Neural progenitor cell (in vitro differentiated cells): ENCODE measurements at places on chromosomes 6 and 20. TPM values are rescaled to one million over a fixed set of nuclear protein-coding genes. Genes with fewer than 3 reads are reported as not detected.

DNA sequence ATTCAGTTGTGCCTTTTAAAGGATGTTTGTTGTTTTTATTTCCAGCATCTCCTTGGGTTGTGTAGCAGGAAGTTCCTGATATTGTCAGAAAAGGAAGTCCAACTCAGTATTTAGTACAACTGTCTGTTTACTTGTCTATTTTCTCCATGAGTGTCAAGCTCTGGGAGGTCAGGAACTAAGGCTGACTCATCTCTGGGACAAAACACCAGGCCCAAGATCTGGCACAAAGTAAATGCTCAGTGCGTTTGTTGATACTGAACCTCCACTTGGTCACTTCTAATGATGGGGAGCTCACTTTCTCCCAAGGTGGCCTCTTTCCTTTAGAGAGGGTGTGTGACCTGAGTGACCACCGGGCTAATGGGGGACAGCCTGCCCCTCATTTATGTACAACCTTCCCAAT lies 12.6 kb upstream of the PIGU start:
- no peaks in the 10 kb centered on the region for H3K27me3 ChIP-seq
- H3K36me3 ChIP-seq = no peaks in the 10 kb centered on the region
- H3K4me1 ChIP-seq = no peaks in the 10 kb centered on the region
- no peak overlapping the region for H3K4me3 ChIP-seq
- DNase-seq = no peak
- H3K27ac ChIP-seq = no peak overlapping the region

DNA sequence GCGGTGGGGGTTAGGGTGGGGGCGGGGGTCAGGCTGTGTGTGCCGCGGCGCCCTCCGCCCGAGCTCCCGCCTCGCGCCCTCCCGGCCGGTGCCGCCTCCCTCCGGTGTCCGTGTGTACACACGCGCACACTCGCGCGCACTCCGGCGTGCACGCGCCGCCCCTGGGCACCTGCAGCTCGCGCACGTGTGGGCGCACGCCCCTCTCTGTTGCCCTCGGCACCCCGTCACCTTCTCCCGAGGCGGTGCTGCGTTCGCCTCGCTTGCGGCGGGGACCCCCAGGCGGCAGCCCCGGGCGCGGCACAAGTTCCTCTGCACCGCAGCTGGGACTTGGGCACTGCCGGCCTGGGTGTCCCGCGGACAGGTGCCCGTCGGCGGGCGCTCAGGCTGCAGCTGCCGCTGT lies 525 bp downstream of the MACROD2 start:
- H3K27ac ChIP-seq = no peak overlapping the region
- peaks cover 5% of the 10 kb centered on the region for H3K4me1 ChIP-seq
- peak; percentile 74 for DNase-seq
- H3K27me3 ChIP-seq = peaks cover 16% of the 10 kb centered on the region

DNA sequence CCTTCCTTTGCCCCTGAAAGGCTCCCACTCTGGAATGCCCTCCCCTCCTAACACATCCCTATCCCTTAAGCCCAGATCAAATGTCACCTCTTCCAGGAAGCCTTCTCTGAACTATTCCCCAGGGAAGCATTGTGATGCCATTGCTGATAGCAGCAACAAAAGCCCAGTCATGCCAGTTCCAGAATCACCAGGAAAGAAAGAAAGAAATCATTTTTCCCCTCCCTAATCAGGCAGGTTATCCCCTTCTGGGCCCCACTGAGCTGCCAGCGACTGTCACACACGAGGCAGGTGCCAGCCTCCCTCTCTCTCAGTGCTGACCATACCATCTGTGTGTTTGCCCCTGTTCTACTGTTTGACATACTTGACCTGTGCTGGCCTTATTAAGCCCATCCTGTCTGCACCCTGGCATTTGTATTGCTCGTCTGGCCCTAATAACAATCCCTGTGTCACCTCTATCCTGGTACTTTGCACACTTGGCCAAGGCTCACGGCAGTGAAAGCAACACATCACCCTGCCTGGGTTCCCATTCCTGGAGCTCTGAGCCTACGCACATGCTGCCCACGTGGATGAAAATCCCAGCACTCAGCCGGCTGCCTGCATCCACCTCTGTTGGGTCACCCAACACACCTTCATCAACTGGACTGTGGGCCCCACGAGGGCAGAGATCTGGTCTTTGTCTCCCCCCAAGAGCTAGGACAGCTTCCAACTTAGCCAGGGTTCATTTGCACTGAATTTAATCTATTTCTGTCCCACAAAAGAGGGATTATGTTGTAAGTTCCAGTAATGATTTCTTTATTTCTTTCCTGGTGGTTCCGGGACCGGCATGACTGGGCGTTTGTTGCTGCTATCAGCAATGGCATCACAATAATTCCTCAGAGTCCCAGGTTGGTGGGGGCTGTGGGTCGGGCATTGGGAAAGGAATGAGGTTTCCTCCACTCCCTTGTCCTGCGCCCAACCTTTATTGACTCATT lies 5.3 kb upstream of the BPIFB1 start:
- no peak overlapping the region for H3K27ac ChIP-seq
- no peaks in the 10 kb centered on the region for H3K27me3 ChIP-seq

GRCh38 chr6:117837261-117837660 lies 69.8 kb upstream of the SLC35F1 start:
- DNase-seq = peak; percentile 6
- H3K4me3 ChIP-seq = no peak overlapping the region
- no peaks in the 10 kb centered on the region for H3K27me3 ChIP-seq
- no peaks in the 10 kb centered on the region for H3K4me1 ChIP-seq

DNA sequence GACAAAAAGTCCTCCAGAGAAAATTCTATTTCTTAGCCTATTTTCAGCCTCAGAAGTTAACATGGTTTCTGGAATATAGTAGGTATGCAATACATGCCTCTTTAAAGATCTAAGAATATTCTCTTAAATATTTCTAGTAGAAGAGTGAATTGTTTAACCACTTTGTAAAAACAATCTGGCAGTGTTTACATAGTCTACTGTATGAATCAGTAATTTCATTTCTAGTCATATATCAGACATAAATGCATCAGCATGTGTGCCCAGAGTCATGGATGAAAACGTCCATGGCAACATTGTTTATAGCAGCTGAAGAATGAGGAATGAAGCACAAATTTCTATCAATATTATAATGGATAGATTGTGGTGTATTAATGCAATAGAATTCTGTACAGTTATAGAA lies 124.9 kb downstream of the NKAIN2 start:
- H3K4me1 ChIP-seq = no peaks in the 10 kb centered on the region
- peaks cover 10% of the 10 kb centered on the region for H3K27me3 ChIP-seq
- H3K36me3 ChIP-seq = no peaks in the 10 kb centered on the region
- H3K27ac ChIP-seq = no peak overlapping the region
- H3K4me3 ChIP-seq = no peak overlapping the region

- no peak for DNase-seq
- H3K4me1 ChIP-seq = no peaks in the 10 kb centered on the region
- H3K4me3 ChIP-seq = no peak overlapping the region
- H3K27me3 ChIP-seq = no peaks in the 10 kb centered on the region
- no peak overlapping the region for H3K27ac ChIP-seq
Measured at GRCh38 chr6:3468585-3468984, 11.7 kb upstream of the SLC22A23 start.

GRCh38 chr6:153104220-153104619 lies 26.9 kb downstream of the RGS17 start:
- no peak overlapping the region for H3K27ac ChIP-seq
- no peak for DNase-seq
- H3K4me1 ChIP-seq = no peaks in the 10 kb centered on the region
- H3K4me3 ChIP-seq = no peak overlapping the region
- no peaks in the 10 kb centered on the region for H3K36me3 ChIP-seq

- no peaks in the 10 kb centered on the region for H3K27me3 ChIP-seq
- no peak overlapping the region for H3K27ac ChIP-seq
- H3K36me3 ChIP-seq = no peaks in the 10 kb centered on the region
- H3K4me1 ChIP-seq = no peaks in the 10 kb centered on the region
Measured at GRCh38 chr20:32333988-32334885, 23.9 kb upstream of the ASXL1 start.

DNA sequence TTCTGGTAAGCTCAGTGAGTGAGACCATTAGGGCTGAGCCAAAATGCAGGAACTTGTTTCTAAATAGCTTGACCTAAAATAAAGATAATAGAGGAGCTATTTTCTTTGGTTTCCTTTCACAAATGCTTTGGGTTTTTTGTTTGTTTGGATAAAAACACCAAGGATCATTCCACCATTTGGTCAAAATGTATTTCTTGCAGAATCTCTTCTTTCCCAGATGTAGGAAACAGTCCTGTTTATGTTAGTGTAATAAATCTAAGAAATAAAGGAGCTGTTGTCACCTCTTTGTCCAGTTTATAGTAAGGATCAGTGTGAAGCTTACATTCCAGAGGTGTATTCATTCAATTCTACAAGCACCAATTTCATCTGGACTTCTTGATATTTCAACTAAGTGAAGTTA lies 297.8 kb downstream of the GJA1 start:
- no peaks in the 10 kb centered on the region for H3K27me3 ChIP-seq
- no peak for DNase-seq
- H3K4me3 ChIP-seq = no peak overlapping the region
- H3K27ac ChIP-seq = no peak overlapping the region

- H3K27me3 ChIP-seq = peaks cover 3% of the 10 kb centered on the region
- peaks cover 4% of the 10 kb centered on the region for H3K4me1 ChIP-seq
Measured at GRCh38 chr6:51301962-51302361, 483.3 kb downstream of the TFAP2B start.

PPP1R14C gene
- total RNA-seq = 0.06 and 0.26 TPM in 2 replicates

DNA sequence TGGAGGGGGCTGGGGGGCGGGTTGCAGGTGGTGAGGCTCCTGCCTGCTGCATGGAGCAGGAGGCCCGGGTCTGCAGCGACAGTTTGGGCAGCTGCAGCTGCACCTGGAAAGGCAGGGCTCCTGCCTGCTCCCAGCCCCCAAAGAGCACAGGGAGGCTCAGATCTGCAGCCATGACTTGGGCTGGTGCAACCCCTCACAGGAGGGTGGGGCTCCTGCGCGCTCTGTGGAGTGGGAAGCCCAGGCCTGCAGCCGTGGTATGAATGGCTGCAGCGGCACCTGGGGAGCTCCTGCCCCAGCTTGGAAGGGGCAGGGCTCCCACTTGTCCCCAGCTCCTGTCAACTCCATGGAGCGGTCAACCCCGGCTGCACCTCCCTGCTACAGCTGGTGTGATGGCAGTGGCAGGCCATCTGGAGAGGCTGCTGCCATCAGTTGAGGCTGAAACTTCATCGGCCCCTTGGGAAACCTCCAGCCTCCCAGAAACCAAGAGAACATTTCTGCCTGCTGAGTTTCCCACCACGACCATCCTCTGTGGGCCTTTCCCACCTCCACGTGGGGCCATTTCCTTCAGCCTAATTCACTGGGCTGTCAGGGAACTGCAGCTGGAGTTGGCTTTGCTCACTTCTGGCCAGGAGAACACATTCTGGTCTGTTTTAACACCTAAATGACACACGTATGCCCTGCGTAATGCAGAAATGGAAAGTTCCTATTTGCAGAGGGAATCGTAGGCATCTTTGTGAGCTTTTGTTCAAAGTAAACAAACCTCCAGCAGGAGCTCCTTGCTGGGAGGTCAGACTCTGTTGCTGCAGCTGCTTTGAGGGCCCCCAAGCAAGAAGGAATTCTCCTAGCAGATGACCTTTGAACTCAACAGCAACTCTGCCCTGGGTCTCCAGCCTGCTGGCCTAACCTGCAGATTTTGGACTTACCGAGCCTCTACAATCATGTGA lies 429.0 kb downstream of the PREX1 start:
- H3K4me3 ChIP-seq = no peak overlapping the region
- peak overlapping the region; percentile 81 for H3K27ac ChIP-seq
- H3K27me3 ChIP-seq = no peaks in the 10 kb centered on the region
- H3K36me3 ChIP-seq = no peaks in the 10 kb centered on the region
- peaks cover 37% of the 10 kb centered on the region for H3K4me1 ChIP-seq

- no peaks in the 10 kb centered on the region for H3K36me3 ChIP-seq
- peak overlapping the region; percentile 70 for H3K4me3 ChIP-seq
- H3K27ac ChIP-seq = no peak overlapping the region
- H3K4me1 ChIP-seq = peaks cover 24% of the 10 kb centered on the region
- peaks cover 21% of the 10 kb centered on the region for H3K27me3 ChIP-seq
Measured at GRCh38 chr6:53359095-53359842, 10.5 kb upstream of the ELOVL5 start.

DNA sequence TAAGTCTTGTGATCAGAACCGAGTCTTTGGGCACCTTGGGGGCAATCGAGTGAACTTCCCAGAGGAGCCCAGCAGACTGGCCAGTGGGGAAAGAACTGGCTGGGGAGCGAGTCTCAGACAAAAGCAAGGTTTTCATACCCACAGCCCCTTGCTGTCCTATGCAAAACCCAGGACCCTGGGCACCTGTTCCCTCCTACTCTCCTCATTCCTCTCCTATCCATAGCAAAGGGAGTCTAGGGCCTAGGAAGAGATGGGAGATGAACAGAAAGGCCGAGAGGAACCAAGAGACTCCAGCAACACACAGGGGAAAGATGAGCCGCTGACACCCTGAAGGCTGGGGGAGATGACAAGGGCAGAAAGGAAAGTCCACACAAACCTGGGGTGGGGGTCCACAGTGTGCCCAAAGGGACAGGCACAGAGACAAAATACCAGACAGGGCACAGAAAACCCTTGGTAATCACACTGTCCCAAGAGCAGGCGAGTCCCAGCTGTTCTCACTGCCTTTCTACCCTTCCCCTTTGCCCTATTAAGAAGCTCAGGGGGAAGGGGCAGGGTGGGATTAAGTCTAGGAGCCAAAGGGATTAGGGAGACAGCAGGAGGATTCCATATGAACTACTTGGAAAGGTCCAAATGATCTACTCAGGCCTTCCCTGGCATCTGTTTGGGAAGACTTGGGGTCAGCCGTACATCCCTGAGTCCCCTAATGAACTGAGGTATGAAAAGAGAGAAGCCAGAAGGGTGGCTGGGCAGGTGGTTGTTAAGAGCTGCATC lies 6.5 kb downstream of the PPP1R18 start:
- no peaks in the 10 kb centered on the region for H3K27me3 ChIP-seq
- peaks cover 46% of the 10 kb centered on the region for H3K4me1 ChIP-seq
- peak; percentile 75 for DNase-seq

DNA sequence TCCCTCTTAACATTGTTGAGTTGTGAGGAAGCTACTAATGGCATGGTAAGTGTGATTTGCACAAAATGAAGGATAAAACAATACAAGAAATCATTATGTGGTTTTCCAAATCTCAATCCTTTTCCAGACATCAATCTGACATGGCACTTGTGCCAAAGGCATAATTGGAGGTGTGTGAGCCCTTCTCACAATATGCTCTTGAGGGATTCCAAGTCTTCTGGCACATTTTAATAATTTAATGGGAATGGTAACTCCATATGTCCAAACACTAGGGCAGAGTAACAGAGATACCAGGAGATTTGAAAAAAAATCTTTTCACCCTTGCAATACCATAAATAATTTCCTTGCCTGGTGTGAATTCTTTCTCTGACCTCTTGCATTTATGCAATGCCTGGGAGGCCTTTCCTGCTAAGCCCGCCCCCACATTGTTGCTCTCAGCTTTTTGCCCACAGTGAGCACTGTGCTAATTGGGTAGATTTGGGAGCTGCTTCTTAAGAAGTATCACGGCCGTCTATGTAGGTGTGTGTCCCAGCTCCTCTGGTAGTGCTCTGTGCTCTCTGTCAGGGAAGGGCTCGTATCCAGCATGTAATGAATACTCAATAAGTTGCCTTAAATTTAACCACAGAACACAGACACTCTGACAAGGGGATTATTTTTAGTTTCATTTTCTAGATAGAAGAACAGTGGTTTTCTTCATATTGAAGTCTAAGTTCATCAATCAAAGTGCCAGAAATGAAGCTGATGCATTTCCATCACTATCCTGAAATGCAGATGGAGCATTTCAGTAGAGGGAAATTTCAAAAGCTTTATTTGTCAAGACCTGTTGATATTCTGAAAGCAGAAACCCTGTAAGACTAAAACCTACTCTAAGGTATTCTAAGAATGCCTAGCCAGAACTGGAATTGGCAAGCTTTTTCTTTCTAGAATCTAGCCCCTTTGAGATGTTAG lies 54.4 kb upstream of the CEP85L start:
- peaks cover 28% of the 10 kb centered on the region for H3K4me1 ChIP-seq
- no peaks in the 10 kb centered on the region for H3K27me3 ChIP-seq
- H3K4me3 ChIP-seq = no peak overlapping the region
